ENCODE measurements at places on chromosomes 2 and 18.

GRCh38 chr18:13176847-13177246, 41.7 kb upstream of the LDLRAD4 start:
- DNase-seq: no peak

- no peak for DNase-seq
Measured at GRCh38 chr18:22197668-22198067, 28.3 kb downstream of the GATA6 start.

GRCh38 chr2:94923196-94923595, 52.0 kb downstream of the TEKT4 start:
- no peak for DNase-seq

- DNase-seq: no peak
Measured at GRCh38 chr18:48939205-48940097, 11.3 kb downstream of the SMAD7 start.

DNA sequence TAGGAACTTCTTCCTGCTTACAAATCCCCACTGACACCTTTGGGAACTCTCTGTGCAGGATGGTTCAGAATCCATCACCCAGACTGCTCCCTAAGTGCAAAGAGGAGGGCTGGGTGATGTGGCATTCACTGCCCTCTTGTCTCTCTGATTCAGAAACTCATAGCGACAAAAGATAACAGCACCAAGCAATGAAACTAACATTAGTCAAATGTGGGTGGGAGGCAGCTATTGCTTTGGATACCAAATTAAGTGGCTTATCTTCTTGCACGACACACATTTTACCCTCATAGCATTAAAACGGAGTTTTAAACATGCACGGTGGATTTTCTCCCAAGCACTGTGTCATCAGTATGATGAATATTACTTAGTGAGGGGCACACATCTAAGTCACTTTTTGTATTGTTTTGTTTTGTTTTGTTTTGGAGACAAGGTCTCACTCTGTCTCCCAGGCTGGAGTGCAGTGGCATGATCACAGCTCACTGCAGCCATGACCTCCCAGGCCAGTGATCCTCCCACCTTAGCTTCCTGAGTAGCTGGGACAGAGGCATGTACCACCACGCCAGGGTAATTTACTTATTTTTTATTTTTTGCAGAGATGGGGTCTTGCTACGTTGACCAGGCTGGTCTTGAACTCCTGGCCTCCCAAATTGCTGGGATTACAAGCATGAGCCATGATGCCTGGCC, 40.9 kb upstream of the NEB start:
- DNase-seq: no peak

- DNase-seq: no peak
Measured at GRCh38 chr2:8137801-8138200, 544.1 kb upstream of the ID2 start.

DNA sequence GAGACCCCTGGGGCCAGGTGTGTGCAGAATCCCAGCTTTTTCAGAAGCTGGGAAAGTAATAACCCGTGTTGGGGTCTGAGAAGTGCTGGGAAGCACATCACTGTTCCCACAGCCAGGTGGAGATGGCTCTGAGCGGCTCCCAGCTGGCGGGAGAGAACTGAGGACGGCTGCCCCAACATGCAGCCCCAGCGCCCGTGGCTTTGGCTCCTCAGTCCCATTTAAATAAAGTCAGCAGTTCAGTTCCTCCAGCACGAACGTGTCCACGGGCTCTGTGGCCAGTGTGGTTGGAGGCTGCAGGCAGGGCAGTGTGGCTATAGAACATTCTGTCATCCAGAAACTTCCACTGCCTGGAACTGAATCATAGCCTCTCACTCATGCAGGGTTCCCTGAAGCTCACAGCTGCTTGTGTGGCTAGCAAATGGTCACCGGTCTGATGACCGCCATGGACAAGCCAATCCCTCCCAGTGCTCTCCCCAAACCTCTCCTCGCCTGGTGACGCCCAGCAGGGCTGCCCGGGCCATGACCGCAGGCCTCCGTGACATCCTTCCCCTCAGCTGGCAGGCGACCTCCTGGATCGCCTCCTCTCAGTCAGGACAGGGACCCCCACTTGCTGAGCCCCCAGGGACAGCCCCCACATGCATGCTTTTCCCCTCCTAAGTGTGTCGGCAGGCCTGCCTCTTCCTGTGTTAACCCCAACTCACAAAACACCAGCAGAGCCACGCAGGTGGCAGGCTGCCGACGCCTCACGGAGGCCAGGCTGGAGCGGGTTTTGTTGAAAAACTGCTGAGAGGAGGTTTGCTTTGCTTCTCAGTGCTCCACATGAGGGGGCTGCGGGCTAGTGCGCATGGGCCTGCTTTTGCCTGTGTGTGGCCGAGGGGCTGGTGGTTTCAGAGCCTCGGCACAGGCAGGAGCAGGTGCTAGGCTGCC, 1.3 kb downstream of the RTP5 start:
- no peak for DNase-seq

- DNase-seq: no peak
Measured at GRCh38 chr2:72718876-72719275, 107.0 kb downstream of the EXOC6B start.

DNA sequence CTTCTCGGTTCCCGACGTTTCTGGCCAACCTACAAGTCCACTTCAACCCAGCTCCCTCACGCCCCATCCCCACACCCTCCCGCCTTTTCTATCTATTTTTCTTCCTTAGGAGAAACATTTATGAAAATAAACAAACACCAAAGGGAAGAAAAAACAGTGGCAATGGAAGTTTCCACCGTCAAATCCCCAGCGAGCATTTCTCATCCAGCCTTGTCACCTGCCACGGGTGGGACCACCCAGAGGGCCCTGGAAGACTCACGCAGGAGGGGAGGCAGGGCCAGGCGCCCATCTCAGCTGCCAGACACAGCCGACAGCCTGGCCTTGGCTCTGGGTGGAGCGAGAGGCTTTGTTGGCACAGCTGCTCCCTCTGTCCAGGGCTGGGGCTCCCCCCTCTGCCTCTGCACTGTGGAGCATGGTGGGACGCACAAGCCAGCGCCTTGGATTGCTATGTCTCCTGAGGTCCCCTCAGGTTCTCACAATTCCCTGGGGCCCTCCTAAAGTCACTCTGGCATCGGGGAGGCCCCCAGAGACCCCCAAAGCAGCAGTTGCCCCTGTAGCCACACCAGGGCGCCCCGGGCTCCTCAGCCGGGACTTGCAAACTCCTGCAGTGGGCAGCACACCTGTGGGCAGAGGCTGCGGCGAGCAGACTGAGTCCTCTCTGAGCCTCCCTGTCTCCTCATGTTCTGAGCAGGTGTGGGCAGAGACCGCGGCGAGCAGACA, 395.7 kb upstream of the SALL3 start:
- DNase-seq: no peak

GRCh38 chr2:42060718-42061619, 13.1 kb downstream of the PKDCC start:
- no peak for DNase-seq

- DNase-seq: no peak
Measured at GRCh38 chr18:28193177-28193778, 16.3 kb upstream of the CDH2 start.

DNA sequence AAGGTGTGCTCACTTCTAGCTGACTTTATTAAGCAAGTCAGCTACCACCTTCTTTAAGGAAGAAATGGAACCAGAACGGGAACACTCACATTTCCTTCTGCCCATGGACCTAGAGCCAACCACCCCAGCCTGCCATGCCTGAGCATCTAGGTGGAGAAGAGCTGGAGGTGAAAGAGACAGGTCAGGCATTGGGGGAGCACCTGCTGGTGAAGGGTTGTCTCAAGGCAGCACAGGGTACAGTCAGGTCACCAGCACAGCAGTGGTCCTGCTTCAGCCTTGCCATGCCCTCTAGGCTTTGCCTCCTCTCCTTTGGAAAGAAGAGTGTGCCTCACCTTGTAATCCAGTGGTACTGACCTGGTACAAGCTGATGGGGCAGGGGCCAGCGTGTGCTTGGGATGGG, 107.9 kb downstream of the KCNF1 start:
- no peak for DNase-seq

GRCh38 chr2:199850718-199851500, at the start of gene FTCDNL1:
FTCDNL1 (minus strand) TSS chr2:199851192; CDS start chr2:199848962, 2,230 bp downstream.
- peak; percentile 75 for DNase-seq

- no peak for DNase-seq
Measured at GRCh38 chr2:28137221-28137620, 246.7 kb downstream of the BABAM2 start.

DNA sequence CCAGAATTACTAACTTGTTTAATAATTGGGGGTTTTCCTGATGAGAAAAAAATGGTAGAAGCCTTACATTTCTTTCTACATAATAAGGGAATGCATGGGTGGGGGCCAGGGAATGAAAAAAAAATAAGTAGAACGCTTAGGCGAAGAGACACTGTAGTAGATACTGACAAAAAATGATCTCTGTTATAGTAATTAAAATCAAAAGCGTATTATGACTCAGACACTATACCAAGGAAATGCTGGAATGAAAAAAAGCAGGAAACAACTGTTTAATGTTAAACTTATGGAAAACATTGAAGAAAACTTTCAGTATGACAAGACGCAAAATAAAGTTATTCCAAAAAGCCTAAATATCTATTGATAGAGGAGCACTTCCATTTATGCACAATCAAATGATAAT, 42.9 kb downstream of the PRPF40A start:
- DNase-seq: no peak

GRCh38 chr2:128721096-128721495, 402.4 kb upstream of the HS6ST1 start:
- DNase-seq: no peak

GRCh38 chr2:117359266-117359914, 455.1 kb upstream of the DDX18 start:
- DNase-seq: no peak

- no peak for DNase-seq
Measured at GRCh38 chr2:43898134-43898837, 59.5 kb downstream of the ABCG8 start.

GRCh38 chr2:33660416-33661123, 61.5 kb upstream of the FAM98A start:
- DNase-seq: no peak

GRCh38 chr2:110770959-110771431, 38.6 kb downstream of the ACOXL start:
- DNase-seq: no peak

DNA sequence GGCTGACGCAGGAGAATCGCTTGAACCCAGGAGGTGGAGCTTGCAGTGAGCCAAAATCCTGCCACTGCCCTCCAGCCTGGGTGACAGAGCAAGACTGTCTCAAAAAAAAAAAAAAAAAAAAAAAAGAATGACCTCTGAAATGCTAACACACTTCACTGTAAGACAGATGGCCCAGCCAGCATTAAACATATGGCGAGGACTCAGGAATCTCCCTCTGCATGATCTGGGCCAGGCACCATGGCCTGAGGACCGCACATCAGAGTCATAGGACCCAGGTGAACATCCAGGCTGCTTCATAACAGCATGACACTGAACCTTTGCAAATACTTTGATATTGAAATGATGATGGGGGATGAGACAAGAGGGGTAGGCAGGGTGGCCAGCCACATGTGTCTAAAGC, 56.1 kb upstream of the DNMT3A start:
- no peak for DNase-seq

DNA sequence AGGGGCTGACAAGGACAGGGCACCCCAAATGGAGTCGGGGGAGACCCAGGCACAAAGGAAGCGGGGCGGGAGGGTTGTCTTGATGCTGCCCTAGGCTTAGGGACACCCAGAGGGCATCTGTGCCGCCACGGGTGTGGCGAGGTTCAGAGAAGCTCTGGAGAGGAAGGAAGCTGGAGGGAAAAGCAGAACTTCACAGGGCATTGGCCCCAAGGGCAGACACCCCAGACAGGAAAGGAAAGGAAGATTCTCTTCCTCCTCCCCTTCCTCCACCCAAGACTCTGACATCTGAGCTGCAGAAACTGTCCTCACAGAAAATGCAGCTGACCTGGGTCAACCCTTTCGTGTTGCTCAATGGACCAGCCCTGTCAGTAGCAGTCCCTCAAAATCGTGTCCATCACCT, 25.6 kb downstream of the DNMT3A start:
- DNase-seq: no peak

DNA sequence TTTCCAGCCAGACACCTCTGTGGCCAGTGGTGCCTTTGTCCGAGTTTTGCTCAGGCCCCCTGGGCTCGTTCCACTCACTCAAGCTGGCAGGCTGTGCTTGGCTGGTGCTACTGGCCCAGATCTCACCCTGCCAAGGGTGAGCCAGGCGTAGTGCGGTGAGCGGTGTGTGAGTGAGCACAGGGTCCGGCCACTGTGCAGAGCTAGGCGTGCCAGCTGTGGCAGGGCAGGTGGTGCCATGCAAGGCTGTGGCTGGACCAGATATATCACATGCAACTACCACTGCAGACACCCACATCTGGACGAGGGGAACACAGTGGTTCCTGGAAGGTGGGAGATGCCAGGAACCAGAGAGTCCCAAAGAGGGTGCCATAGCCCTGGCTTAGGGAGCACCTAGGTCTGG, 70.1 kb downstream of the SRBD1 start:
- no peak for DNase-seq

DNA sequence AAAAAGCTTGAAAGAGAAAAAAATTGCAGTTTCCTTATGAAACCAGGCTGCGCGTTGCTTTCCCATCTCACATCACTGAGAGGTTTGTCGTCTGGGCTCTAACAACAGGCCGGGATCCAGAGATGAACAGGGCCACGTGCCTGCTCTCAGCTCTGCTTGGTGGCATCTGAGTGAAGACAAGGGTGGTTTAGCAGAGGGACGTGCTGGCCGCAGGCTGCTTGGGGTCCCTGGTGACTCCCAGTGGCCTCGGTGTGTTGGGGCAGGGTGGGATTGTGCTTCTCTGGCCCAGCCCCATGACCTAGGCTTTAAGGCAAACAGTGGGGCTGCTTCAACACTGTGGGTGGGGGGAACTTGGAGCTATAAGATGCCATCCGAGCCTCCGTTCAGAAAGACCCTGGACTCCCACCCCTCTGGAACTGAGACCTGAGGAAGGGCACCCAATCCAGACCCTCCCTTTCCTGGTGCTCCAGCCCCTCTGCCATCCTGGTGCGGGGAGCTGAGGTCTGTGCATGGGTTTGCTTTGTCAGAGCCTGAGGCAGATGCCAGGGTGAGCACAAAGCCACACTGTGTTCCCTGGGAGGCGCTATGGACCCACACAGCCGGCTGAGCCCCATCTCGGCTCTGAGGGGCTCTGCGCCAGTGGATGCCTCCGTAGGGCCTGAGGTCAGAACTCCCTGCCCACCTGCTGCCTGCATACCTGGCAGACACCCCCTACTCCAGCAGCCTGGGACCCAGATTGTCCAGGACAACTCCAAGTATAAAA, 18.4 kb upstream of the HPCAL1 start:
- no peak for DNase-seq

GRCh38 chr2:198096002-198096401, 291.6 kb downstream of the PLCL1 start:
- no peak for DNase-seq

DNA sequence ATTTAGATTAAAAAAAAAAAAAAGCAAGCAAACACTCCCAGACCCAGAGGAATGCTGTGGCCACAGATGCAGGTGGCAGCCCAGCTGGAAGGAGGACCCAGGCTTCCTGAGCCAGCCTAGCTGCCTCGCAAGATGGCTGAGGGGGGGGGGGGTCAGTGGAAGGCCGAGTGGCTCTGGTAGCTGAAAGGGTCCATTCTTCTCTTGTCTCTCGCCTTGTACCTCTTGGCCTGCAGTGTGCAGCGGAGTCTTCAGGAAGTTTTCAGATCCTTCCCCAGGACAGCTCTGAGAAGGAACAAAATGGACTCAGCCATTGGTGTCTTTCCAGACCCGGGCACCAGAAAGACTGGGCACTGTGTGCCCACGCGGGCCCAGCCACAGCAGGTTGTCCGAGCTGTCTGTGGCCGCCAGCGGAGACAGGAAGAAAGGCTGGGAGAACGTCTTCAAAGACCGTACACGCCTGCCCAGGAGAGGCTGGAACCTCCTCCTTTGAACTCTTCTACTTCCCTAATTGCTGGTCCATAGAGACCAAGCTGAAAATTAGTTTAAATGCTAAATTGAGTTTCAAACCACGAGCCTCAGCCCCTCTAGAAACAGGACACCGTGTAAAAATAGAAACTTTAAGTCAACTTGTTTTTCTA, 21.3 kb downstream of the APCDD1 start:
- no peak for DNase-seq
